ENCODE measurements at places on chromosomes 12 and 14. TPM values are rescaled to one million over a fixed set of nuclear protein-coding genes. Genes with fewer than 3 reads are reported as not detected.

- DNase-seq = no peak
Measured at GRCh38 chr14:59067127-59067894, 121.2 kb upstream of the DAAM1 start.

GRCh38 chr14:89719366-89720075 lies 235.0 kb downstream of the EFCAB11 start:
- DNase-seq = no peak

PLEK2 gene
- 2.7 TPM for polyA plus RNA-seq

GRCh38 chr14:94768521-94769390 lies 1.2 kb downstream of the GSC start:
- no peak for DNase-seq

PITPNM2 gene
- polyA plus RNA-seq = 6.4 TPM

PA2G4 gene
- polyA plus RNA-seq = 104 TPM

KRT7 gene
- polyA plus RNA-seq = 2.4 TPM

DNA sequence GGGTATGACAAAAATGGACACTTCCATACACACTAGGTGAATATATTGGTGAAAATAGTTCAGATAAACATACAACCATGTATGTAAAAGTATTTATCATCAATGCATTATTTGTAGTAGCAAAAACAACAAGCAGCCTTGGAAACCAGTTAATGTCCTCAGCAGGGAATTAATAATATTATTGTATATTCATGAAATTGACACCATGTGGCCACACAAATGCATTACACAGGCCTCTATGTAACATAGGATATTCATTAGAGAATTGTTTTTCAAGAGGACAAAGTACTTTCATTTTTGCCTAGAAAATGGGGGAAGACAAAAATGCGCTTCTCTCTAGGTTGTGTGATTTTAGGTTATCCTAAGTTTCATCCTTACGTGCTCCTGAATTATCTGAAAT lies 24.3 kb downstream of the SPRING1 start:
- no peak for DNase-seq

CTDSP2 gene
- polyA plus RNA-seq = 272 TPM

DNA sequence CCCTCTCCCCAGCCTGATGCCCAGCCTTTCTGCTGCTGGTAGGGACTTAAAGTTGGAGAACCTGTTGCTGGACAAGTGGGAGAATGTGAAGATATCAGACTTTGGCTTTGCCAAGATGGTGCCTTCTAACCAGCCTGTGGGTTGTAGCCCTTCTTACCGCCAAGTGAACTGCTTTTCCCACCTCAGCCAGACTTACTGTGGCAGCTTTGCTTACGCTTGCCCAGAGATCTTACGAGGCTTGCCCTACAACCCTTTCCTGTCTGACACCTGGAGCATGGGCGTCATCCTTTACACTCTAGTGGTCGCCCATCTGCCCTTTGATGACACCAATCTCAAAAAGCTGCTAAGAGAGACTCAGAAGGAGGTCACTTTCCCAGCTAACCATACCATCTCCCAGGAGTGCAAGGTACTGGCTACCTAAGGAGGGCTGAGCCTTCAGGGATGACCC lies 1.6 kb downstream of the TSSK4 start:
- DNase-seq = no peak

DNA sequence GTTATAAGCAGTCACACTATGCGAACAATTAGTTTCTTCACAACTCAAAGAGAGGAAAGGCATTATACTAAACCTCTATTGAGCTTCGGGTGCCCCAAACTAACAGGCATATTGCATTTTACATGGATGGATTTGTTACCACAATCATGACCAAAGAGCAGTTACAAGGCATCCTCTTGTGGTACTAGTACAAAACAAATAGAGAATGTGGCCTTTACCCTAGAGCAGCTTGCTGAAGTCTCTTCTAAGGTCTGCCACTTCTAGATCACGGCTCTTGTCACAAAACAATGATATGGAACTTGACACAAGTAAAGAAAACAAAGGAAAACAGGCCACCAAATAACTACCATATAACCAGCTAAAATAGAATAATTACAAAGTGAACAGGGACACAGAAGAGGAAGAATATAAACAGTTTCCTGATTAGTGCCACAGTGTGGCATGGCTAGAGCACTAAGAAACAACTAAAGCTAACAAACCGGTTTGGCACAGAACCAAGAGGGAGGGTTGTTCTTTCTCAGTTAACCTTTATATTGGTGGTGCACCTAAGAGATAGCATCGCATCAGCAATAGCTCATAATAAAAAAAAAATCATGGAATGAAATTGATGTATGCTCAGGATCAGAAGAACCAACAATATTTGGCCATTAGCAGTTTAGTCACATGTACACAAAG lies 209.7 kb upstream of the ATP2B1 start:
- DNase-seq = no peak

DNA sequence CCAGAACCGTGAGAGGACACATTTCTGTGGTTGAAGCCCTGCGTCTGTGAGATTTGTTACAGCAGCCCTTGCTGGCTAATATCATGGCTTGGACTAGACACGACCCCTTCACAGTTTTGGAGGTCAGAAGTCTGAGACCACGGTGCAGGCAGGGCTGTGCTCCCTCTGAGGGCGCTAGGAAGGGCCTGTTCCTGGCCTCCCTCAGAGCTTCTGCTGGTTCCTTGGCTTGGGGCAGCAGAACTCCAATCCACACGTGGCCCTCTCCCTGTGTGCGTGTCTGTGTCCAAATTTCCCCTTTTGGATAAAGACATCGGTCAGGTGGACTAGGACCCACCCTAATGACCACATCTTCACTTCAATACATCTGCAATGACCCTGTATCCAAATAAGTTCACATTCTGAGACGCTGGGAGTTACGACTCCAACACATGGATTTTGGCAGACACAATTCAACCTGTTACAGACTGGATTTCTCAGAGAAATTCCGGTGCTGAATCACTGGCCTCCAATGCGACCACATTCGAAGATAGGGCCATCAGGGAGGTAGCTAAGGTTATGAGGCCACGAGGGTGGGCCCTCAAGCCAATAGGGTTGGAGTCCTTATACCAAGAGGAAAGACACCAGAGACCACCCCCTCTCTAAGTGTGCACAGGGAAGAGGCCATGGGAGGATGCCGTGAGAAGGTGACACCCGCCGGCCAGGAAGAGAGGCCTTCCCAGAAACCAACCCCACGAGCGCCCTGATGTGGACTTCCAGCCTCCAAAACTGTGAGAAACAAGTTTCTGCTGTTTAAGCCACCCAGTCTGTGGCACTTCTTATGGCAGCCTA lies 43.6 kb upstream of the PPP2R5C start:
- no peak for DNase-seq

RASAL1 gene
- polyA plus RNA-seq = 8.6 TPM

SLC4A8 gene
- 4.6 TPM for polyA plus RNA-seq

DENR gene
- polyA plus RNA-seq = 93.5 TPM

DNA sequence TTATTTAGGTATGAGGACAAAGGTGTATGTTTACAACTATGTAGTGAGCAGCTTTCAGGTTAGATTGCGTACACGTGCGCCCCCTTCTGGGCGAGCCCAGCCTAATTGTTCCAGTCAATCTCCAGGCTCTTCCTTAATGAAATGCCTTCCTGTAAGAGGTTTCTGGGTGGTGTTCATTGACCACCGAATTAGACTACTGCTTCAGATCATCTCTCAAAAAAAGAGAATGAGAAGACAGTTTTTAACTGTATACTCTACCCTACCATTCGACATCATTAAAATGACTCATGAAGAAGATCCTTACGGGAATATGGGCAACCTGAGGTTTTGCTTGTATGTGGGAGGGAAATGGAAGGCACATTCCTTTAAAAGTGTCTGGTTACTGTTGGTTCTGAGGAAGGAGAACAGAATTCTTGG lies 2.1 kb downstream of the LUM start:
- DNase-seq = no peak

JAG2 gene
- polyA plus RNA-seq = 6.3 TPM

DNA sequence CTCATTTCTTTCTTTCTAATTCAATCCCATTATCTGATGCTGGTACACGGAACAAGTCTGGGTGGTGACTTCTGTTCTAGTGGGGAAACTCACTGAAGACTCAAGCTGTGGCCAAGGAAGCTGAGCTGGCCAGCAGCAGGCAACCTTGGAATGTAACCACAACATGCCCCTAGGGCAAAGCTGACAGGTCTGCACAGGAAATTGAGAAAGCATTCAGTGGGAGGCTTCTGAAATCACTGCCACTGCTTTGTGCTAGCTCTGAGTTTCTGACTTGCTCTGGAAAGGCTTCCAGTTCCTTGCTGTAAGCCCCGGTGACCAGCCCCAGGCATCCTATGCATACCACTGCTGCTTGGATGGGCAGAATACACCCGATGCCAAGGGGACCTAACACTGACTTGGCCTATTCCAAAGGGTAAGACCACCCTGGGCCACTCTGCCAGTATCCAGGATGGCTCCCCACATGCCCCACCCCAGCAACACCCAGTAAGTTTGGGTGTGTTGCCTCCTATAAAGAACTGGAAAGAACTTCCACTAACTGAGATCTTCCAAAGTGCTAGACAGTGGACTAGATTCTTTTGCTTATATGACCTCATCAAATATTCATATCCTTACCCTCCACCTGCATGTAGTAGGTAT lies 84.5 kb upstream of the CDKN3 start:
- DNase-seq = no peak

HCAR2 gene
- polyA plus RNA-seq = 0.19 TPM

LGMN gene
- polyA plus RNA-seq = 104 TPM

GRCh38 chr12:29563071-29563470 lies 65.6 kb upstream of the OVCH1 start:
- no peak for DNase-seq

ZNF219 gene
- polyA plus RNA-seq = 38.4 TPM

DNA sequence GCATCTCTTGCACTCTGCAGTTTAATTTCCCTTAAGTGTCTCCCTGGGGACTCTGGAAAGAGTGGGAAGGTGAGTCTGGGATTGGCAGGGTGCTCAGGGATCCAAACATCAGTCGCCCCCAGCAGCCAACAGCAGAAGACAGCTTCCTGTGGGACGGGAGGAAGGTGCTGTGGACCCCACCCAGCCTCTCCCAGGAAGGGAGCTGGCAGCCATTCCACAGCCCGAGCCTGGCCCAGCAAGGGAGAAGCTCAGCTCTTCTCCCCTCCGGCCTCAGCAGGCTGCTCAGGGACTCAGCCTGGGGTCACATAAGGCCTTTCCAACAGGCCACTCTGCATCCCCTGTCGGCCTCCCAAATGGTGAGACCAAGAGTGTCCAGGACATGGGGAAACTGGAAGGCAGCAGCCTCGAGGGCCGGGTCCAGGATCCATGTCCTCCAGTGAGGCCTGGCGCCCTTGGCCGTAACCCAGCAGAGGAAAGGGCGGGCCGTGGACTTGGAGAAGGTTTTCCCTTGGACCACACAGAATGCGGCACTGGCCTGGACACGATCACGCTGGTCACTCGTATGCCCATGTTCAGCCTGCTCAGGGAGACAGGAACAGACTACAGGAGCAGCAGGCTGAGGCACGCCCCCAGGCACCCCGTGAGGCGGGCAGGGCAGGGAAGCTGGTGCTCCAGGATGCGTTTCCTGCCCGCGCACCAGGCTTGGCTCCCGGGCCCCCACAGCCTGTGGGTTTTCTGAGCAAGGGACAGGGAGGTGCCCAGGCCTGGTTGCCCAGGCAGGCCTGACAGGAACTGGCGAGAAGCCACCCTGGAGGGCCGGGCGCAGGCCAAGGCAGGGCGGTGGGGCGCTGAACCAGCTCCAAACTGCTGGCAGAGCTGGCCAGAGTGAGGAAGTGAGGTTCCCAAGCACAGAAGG lies 3.5 kb downstream of the XRCC3 start:
- DNase-seq = no peak

- no peak for DNase-seq
Measured at GRCh38 chr14:88204221-88204620, 118.8 kb downstream of the KCNK10 start.

Measured in left renal pelvis (tissue), 4 donors.